ENCODE measurements at places on chromosomes 13 and 19. TPM values are rescaled to one million over a fixed set of nuclear protein-coding genes. Genes with fewer than 3 reads are reported as not detected.

GRCh38 chr19:58252102-58252685 lies 23.5 kb downstream of the ZNF544 start:
- DNase-seq: peak; percentile 37

- peak; percentile 50 for DNase-seq
Measured at GRCh38 chr13:40479196-40479845, 187.1 kb downstream of the FOXO1 start.

GRCh38 chr19:10284960-10285278 lies 1.8 kb upstream of the ICAM4 start:
- no peak for DNase-seq

GRCh38 chr13:111074826-111075225 lies 40.3 kb upstream of the ARHGEF7 start:
- no peak for DNase-seq

DNA sequence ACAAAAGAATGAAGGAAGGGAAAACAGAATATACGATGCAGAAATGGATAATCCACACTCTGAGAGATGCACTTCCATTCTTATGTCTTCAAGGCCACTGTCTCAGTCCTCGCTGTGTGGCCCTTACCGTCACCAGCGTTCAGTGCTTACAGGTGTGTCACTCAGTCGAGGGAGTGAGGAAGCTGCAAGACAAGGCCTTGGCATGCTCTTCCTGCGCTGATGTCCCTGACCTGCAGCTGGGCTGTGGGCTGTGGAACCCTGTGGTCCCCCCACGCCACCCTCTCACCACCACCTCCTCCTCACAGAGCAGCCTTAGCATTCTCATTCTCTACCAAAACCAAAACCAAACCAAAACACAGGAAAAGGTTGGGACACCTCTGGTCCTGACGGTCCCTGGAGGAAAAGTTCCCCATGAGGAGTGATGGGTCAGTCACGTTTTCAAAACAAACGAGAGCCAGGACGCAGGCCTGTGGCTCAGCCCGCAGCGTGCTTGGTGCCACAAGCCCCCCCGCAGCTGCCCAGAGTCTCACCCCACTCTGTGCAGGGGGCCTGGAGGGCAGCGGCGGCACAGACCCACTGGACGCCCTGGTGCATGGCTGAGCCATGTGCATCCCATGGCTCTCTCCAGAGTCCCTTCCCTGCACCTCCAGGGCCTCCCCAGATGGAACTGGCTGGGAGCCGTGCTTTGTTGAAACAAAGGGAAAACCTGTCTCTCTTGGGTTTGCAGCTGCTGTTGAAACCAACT lies 48.2 kb upstream of the GPR183 start:
- no peak for DNase-seq

Gene IFNL1
- total RNA-seq: not detected

Gene ERICH6B
- not detected for total RNA-seq

Gene KLHL1
- total RNA-seq: not detected
